ENCODE measurements at places on chromosomes 16 and 17. TPM values are rescaled to one million over a fixed set of nuclear protein-coding genes. Genes with fewer than 3 reads are reported as not detected.

GRCh38 chr17:80423536-80424225 is 8.7 kb downstream of the ENDOV start:
- H3K27ac ChIP-seq, result no peak overlapping the region
- no peak for DNase-seq
- H3K36me3 ChIP-seq, result no peaks in the 10 kb centered on the region
- no peak overlapping the region for H3K4me3 ChIP-seq
- no peaks in the 10 kb centered on the region for H3K4me1 ChIP-seq
- no peaks in the 10 kb centered on the region for H3K27me3 ChIP-seq

GRCh38 chr17:3526491-3526890 is 31.1 kb downstream of the TRPV3 start:
- H3K27me3 ChIP-seq, result no peaks in the 10 kb centered on the region
- H3K36me3 ChIP-seq, result no peaks in the 10 kb centered on the region
- H3K4me3 ChIP-seq, result no peak overlapping the region
- no peak overlapping the region for H3K27ac ChIP-seq

DNA sequence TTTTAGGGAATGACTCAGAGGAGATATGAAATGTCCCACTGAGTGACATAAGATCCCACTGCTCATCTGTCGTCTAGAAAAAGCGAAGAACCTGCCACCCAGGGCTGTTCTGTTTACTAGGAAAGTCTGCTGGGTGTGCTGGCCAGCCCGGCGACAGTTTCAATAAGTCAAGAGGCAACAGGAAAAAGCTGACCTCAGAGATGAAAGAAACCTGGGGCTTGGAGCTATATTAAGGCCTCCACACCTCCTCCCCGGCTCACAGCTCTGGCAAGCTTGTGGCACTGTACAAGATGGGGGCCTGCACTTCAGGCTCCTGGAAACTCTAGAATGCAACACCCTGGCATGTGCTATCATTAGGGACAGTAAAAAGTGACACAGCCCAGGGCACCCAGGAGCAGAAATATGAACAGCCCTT is 10.6 kb downstream of the ZFHX3 start:
- H3K4me1 ChIP-seq, result peaks cover 37% of the 10 kb centered on the region
- H3K36me3 ChIP-seq, result no peaks in the 10 kb centered on the region
- peak overlapping the region; percentile 46 for H3K27ac ChIP-seq
- DNase-seq, result no peak
- H3K27me3 ChIP-seq, result no peaks in the 10 kb centered on the region

DNA sequence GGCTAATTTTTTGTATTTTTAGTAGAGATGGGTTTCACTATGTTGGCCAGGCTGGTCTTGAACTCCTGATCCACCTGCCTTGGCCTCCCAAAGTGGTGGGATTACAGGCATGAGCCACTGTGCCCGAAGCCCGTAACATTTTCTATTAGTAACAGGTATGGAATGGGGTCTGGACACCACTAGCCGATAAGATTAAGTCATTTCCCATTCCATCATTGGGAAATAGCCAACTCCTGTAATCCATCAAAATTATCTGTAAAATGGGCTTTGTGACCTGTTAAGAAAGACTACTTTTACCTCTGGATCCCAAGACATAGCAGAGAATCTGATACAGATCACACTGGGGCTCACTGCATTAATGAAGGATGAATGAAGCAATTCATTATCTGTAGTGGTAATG is 3.9 kb upstream of the LUC7L3 start:
- H3K27me3 ChIP-seq, result no peaks in the 10 kb centered on the region
- DNase-seq, result no peak
- no peak overlapping the region for H3K27ac ChIP-seq
- peaks cover 5% of the 10 kb centered on the region for H3K4me1 ChIP-seq
- no peak overlapping the region for H3K4me3 ChIP-seq

- no peaks in the 10 kb centered on the region for H3K4me1 ChIP-seq
- no peak for DNase-seq
- H3K4me3 ChIP-seq, result no peak overlapping the region
- no peaks in the 10 kb centered on the region for H3K27me3 ChIP-seq
- no peaks in the 10 kb centered on the region for H3K36me3 ChIP-seq
- no peak overlapping the region for H3K27ac ChIP-seq
Observed at GRCh38 chr17:44928950-44929720, 13.8 kb upstream of the GFAP start.

GRCh38 chr16:20761175-20761574 is 2.6 kb upstream of the ACSM3 start:
- no peaks in the 10 kb centered on the region for H3K27me3 ChIP-seq
- no peak overlapping the region for H3K27ac ChIP-seq
- H3K4me1 ChIP-seq, result peaks cover 20% of the 10 kb centered on the region
- DNase-seq, result no peak
- H3K36me3 ChIP-seq, result no peaks in the 10 kb centered on the region
- no peak overlapping the region for H3K4me3 ChIP-seq

DNA sequence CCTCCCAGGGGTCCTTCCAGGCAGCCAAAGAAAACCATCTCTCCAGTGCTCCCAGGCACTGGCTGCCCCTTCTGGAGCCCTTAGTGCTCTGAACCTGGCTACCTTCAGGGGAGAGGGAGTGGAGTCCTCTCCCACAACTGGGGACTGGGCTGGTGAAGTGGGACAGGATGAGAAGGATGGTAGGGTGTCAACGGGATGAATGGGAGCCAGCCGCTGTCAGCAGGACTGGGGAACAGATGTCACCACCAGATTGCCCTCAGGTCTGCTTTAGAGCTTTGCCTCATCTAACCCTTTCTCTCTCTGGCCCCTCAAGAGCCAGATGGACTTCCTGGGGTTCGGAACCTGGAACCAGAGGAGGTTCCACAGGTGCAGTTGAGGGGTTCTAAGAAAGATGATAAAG is 488 bp upstream of the SEBOX start:
- H3K27ac ChIP-seq, result no peak overlapping the region
- no peaks in the 10 kb centered on the region for H3K4me1 ChIP-seq
- no peaks in the 10 kb centered on the region for H3K27me3 ChIP-seq
- H3K36me3 ChIP-seq, result no peaks in the 10 kb centered on the region
- H3K4me3 ChIP-seq, result no peak overlapping the region

DNA sequence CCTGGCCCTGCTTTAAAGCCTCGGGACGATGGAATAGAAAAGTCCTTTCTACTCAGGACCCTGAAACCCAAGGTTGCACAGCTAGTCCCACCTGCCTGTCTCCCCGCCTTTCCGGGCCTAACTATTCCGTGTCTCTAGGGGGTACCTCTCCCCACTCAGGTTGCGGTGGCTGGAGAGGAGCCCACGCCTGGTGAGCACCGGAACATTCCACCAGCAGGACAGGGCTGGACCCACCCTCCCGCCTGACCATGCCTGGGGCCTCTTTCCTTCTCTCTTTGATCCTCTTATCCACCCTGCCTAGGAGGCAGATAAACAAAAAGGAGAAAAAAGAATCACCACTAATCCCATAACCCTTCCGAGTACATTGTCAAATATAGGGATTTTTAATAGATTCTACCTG is 10.9 kb downstream of the LLGL2 start:
- peak overlapping the region; percentile 74 for H3K27ac ChIP-seq
- no peaks in the 10 kb centered on the region for H3K36me3 ChIP-seq
- H3K4me1 ChIP-seq, result peaks cover 60% of the 10 kb centered on the region
- H3K4me3 ChIP-seq, result no peak overlapping the region

- no peaks in the 10 kb centered on the region for H3K4me1 ChIP-seq
- peaks cover 5% of the 10 kb centered on the region for H3K27me3 ChIP-seq
- no peak for DNase-seq
- no peak overlapping the region for H3K27ac ChIP-seq
Observed at GRCh38 chr17:44925731-44926697, 10.7 kb upstream of the GFAP start.

- DNase-seq, result no peak
- H3K36me3 ChIP-seq, result no peaks in the 10 kb centered on the region
- H3K4me1 ChIP-seq, result no peaks in the 10 kb centered on the region
- no peak overlapping the region for H3K27ac ChIP-seq
- no peaks in the 10 kb centered on the region for H3K27me3 ChIP-seq
Observed at GRCh38 chr16:82199209-82199608, 29.2 kb upstream of the MPHOSPH6 start.

- no peaks in the 10 kb centered on the region for H3K27me3 ChIP-seq
- H3K4me3 ChIP-seq, result no peak overlapping the region
- H3K4me1 ChIP-seq, result no peaks in the 10 kb centered on the region
- no peak for DNase-seq
- no peaks in the 10 kb centered on the region for H3K36me3 ChIP-seq
Observed at GRCh38 chr16:65377195-65377594, 255.3 kb upstream of the CDH11 start.

DNA sequence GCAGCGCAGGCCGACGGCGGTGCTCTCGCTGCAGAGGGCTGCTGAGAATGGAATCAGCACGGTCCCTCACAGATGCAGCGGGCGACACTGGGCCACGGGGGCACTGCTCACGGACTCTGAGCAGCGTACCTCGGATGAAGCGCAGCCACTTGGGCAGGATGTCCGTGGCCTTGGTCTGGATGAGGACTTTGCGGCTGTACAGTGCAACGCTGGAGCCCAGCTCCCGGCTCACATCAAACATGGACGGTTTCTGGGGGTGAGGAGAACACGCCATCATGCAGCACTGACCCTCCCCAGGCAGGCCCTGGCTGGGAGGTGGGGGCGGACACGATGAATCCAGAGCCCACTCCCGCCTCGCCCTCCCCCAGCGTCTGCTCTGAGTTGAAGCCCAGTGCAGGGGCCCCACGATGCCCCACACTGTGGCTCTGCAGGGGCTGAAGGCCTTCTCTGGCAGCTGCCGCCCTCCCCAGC is 18.1 kb downstream of the DNASE1 start:
- no peaks in the 10 kb centered on the region for H3K36me3 ChIP-seq
- H3K4me3 ChIP-seq, result no peak overlapping the region
- H3K4me1 ChIP-seq, result no peaks in the 10 kb centered on the region

DNA sequence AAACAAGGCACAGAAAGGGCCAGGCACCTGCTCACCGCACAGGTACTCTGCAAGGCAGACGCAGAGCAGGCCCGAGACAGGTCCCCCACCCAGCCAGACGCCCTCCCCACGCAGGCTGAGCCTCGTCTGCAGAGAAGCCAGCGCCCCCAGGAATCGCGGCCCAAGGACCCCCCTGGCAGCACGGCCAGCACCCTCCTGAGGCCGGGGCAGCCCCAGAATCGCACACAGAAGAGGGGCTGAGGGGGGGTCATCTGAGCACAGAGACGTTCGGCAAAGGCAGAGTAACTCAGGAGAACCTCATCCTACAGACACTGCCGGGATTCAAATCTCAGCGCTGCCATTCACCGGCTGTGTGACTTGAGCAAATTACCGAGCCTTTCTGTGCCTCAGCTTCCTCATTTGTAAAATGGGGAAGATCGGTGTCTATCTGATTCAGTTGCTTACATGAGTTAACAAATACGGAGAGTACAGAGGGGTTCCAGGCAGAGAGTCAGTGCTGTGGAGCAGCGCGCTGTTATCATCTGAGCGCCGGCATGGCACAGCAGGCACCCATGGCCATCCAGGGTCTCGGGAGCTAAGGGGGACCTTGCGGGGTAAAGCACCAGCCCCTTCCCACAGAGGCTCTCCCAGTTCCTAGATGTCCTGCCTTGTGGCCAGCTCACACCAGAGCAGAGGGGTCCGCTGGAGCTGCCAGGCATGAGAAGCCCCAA is 10.4 kb downstream of the EMC6 start:
- no peak for DNase-seq
- H3K4me1 ChIP-seq, result no peaks in the 10 kb centered on the region
- H3K36me3 ChIP-seq, result no peaks in the 10 kb centered on the region
- no peak overlapping the region for H3K4me3 ChIP-seq
- H3K27me3 ChIP-seq, result peaks cover 16% of the 10 kb centered on the region

DNA sequence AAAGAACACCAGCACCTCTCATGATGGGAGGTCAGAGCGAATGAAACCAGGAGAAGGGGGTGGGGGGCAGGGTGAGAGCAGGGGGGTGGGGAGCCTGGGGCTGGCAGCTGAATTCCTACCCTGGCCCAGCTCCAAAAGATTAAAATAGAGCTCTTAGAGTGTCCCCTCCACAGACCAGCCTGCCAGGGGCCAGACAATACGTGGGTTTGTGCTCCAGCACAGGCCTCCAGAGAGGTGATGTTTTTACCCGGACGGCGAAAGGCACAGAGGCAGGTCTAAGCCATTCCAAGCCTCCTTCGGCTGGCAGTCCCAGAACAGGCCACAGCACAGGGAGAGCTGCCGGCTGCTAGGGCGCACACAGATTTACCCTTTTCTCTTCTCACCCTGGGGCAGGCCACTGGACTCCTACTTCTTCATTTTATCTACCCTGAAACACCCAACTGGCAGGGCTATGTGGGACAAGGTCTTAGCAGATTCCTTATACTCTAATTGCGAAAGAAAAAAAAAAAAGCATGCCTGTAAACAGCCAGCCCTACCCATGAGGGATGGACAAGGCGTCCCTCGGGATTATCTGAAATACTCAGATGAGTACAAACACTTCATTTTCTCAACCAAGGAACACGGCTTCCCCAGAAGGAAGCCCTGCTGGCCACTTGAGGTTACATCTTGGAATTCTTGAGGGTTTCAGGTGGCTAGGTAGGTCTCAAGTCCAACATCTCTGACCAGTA is 71.9 kb upstream of the NOG start:
- H3K27me3 ChIP-seq, result no peaks in the 10 kb centered on the region
- no peak overlapping the region for H3K4me3 ChIP-seq
- H3K36me3 ChIP-seq, result no peaks in the 10 kb centered on the region
- no peak for DNase-seq
- no peaks in the 10 kb centered on the region for H3K4me1 ChIP-seq

DNA sequence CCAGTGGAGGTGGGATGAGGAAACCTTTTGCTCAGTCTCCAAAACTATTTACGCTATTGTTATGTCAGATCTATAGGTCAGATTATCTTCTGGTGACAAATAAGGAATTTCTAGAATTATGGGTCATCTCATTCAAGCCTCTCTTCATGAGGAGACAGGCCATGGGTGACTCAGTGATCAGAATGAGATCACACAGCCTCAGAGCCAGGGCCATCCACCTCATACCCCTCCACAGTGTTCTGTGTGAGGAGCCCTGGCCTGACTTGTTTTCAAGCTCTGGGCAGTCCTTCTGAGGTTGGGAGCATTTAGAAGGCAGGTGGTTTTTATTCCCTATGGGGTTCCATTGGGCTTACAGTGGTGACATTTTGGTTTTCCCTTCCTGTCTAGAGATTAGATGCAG is 26.5 kb downstream of the YPEL2 start:
- no peak overlapping the region for H3K4me3 ChIP-seq
- H3K27ac ChIP-seq, result peak overlapping the region; percentile 2
- DNase-seq, result no peak
- H3K27me3 ChIP-seq, result no peaks in the 10 kb centered on the region

GRCh38 chr17:55990332-55991006 is 162.8 kb upstream of the ANKFN1 start:
- H3K27ac ChIP-seq, result no peak overlapping the region
- no peaks in the 10 kb centered on the region for H3K27me3 ChIP-seq
- H3K4me1 ChIP-seq, result no peaks in the 10 kb centered on the region

- H3K27ac ChIP-seq, result peak overlapping the region; percentile 87
- no peak overlapping the region for H3K4me3 ChIP-seq
- H3K36me3 ChIP-seq, result peaks cover 6% of the 10 kb centered on the region
- H3K4me1 ChIP-seq, result peaks cover 24% of the 10 kb centered on the region
- H3K27me3 ChIP-seq, result no peaks in the 10 kb centered on the region
Observed at GRCh38 chr17:2171702-2172076, 116.8 kb downstream of the HIC1 start.

RAI1 gene
- 25.4 TPM for total RNA-seq

PRSS36 gene
- total RNA-seq, result 8.1 TPM

ABCC3 gene
- total RNA-seq, result 297 TPM

TBC1D3G gene
- total RNA-seq, result 5.6 TPM

KRT34 gene
- not detected for total RNA-seq

MRPS7 gene
- 29.5 TPM for total RNA-seq

AHSP gene
- not detected for total RNA-seq

DPEP3 gene
- not detected for total RNA-seq

SLC38A7 gene
- total RNA-seq, result 10.2 TPM

AMFR gene
- total RNA-seq, result 81.9 TPM

CCDC200 gene
- not detected for total RNA-seq

SLC35G3 gene
- not detected for total RNA-seq

RNF40 gene
- 78.4 TPM for total RNA-seq

CCL3 gene
- 4.4 TPM for total RNA-seq
